ENCODE measurements at places on chromosomes 3 and 15.

GRCh38 chr3:17047162-17047561 is 162.4 kb downstream of the PLCL2 start:
- DNase-seq: no peak

- no peak for DNase-seq
These were observed 314.2 kb downstream of the ROBO1 start for GRCh38 chr3:79453600-79453999.

GRCh38 chr3:53845103-53845880 is 927 bp downstream of the CHDH start:
- DNase-seq: no peak

GRCh38 chr3:23889950-23890349 is 26.8 kb downstream of the NKIRAS1 start:
- DNase-seq: no peak

GRCh38 chr3:95272781-95273180 is 1209.9 kb downstream of the NSUN3 start:
- no peak for DNase-seq

DNA sequence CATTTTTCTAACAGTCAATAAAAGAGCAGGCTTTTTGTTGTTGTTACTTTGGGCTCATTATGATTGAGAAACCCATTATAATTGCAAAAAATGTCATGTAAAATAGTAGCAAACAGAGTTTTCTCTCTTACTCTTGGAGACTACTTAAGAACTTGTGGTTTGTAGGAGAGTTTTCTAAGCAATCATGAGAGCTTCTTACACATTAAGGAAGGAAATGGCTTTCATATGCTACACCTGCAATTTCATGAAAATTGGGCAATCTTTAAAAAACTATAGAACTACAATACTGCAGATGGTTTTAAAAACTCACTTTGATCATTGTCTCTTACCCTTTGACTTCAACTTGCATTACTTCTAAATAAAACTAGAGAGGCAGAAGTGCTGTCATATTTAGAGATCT is 701.8 kb downstream of the ZPLD1 start:
- no peak for DNase-seq

- no peak for DNase-seq
These were observed 49.3 kb downstream of the STRIT1 start for GRCh38 chr3:155244216-155244615.

DNA sequence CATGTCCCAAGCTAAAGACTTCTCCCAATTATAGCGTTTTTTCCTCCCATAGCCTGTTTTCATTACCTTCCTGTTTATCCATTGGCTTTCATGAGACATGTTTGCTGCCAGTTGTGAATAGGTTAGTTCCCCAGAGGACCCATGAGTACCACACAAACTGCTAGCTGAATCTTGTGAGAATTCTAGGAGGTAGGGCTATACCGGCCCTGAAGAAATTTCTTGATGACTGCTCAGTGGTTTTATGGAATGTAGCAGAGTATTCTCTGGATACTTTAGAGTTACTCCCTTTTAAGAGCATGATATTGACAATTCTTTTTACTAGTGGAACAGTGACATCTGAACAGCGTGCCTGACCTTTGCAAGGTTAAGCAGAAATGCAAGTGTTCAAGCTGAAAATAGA is 210.4 kb downstream of the MCTP2 start:
- DNase-seq: no peak

DNA sequence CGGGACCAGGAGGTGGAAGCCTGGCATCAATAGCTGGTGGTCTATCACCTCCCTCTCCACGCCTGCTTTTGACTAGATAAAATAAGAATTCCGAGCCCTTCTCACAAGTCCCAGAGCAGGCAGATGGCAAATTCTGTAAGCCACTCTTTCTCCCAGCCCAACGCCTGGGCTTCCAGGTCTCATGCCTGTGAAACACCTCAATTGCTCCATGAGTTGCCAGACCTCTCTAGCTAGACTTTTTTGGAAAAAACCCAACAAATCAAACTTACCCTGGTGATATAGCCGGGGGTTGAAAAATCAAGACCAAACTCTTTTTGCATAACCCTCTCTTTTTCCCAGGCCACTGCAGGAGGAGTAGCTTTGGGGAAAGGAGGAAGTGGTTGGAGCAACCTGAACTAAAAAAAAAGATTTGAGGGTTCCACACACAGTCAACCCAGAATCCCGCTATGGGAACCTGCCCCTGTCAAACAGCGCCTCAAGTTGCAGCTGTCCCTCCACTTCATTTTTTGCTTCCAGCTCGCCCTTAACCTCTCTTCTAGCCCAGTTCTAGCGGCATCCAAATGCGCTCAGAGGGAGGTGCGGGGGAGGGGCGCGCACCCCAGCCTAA is 7.0 kb downstream of the BHLHE40 start:
- DNase-seq: no peak

Data from T-helper 9 cell (primary cell).